ENCODE measurements at places on chromosomes 2 and 18.

GRCh38 chr2:229446350-229446749 is 175.3 kb upstream of the PID1 start:
- DNase-seq = no peak

DNA sequence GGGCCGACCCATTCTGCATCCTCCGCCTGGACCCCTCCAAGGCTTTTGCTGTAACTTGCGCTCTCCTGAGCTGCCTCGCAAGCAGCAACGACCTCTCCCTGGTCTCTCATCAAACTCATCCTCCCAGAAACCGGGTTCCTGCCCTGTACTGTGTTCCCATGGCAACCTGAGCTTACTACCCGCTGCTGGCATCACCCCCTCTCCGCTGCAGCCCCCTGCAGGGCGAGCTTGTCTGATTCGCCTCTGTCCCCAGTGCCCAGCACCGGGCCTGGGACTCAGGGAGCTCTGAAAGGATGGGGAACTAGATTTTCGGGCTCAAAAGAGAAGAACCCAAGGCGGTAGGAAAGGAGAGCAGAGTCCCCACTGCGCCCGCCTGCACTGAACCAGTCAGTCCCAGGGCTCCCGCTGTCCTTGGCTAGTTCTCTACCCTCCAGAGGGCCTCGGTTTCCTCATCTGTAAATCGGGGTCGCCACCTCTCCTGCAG is 463 bp downstream of the HS1BP3 start:
- peak; percentile 26 for DNase-seq

DNA sequence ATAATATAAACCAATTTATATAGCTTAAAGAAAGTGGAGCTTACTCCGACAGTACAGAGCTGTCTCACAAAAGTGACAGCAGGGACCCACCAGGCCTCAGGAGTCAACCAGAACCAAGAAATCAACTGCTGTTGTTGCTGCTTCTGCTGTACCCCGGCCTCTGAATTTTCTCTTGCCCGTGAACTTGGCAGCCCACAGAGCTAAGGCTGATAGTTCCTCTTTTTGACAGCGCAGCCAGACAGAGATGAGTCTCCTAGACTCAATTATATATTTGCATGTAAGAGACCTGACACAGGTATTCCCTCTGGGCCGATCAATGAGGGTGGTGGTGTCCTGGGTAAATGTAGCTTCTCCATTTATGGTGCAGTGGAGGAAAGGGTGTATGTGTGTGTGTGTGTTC is 109.4 kb downstream of the KCTD1 start:
- no peak for DNase-seq

- no peak for DNase-seq
Measured at GRCh38 chr2:217079165-217079564, 219.3 kb upstream of the TNP1 start.

GRCh38 chr2:70442301-70443077 is 111.1 kb downstream of the TGFA start:
- no peak for DNase-seq

GRCh38 chr2:165328272-165328671 is 89.1 kb downstream of the SCN2A start:
- DNase-seq = no peak

- peak; percentile 29 for DNase-seq
Measured at GRCh38 chr2:191038241-191038725, 24.3 kb upstream of the STAT1 start.

DNA sequence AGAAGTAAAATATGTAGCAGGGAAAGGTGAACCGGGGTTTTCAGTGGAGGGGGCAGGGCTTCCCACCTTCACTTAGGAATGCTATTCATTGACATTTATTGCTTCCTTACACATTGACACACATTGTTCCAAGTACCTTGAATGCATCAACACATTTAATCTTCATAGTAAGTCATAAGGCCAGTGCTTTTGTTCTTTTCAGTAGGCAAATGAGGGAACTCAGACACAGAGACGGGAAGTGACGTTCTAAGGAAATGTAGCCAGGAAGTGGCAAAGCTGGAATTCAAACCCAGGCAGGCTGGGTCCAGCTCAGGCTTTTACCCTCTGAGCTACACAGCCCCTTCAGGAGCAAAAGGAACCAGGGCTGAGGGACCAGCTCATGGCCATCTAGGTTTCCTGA is 20.7 kb downstream of the BMP10 start:
- DNase-seq = no peak

GRCh38 chr2:25617948-25618646 is 55.3 kb downstream of the DTNB start:
- DNase-seq = no peak

Data from inflammatory macrophage treated with lipopolysaccharide for 4 hours (primary cell).